Esophagus squamous epithelium (tissue), 5 donors: ENCODE measurements at places on chromosomes 16 and 17.

- DNase-seq: no peak
Measured at GRCh38 chr16:4319454-4320421, 3.9 kb downstream of the GLIS2 start.

- DNase-seq: no peak
Measured at GRCh38 chr17:74457146-74457819, 9.2 kb upstream of the CD300A start.

GRCh38 chr16:49000594-49000993, 281.0 kb downstream of the CBLN1 start:
- no peak for DNase-seq

GRCh38 chr16:72930396-72930795, 117.5 kb downstream of the ZFHX3 start:
- no peak for DNase-seq

DNA sequence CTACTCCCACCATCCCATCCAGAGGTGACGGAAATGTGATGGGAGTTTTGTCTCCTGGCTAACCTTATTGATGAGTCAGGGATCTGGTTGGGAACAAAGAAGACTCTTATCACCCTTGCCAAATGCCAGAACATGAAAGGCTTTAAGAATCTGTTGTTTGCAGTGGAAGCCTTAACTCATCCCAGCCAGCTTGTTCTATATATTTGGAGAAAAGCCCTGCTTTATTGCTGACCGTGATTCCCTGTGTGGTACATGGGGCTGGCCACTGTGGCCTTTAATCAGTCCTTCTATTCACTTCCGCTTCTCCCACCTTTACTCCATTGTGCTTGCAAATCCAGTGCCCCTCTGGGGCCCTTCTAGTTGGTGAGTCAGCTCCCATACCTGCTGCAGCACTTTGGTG, 156.6 kb downstream of the PHKB start:
- no peak for DNase-seq

DNA sequence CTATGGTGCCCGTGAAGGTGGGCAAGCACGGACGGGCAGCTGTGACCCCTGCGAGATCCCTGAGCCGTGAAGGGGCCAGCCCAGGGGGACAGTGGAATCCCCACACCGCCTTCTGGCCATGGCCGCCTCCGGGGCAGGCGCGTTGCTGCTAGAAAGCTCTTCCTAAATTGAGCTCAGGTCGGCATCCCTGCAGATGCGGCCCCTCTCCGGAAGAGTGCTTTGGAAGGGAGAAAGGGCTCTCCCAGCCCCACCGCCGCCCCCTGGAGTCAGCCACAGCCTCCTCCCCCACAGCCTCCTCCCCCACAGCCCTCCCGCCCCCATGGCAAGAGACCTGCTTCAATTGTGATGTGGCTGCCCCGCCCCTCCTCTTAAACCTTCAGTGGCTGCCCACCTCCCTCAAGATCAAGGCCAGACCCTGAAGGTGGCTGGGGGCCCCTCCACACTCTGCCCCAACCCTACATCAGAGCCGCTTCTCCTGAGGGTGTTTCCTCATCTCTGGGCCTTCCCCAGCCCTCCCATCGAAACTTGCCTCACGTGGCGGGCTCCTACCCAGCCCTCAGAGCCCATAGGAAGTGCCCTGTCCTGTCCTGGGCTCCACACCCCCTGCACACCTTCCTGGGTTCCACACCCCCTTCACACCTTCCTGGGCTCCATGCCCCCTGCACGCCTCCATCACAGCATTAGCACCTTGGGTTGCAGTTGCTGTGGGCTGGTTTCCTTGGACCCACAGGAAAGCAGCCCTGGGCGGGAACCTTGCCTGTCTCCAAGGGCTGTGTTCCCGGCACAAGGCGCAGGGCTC, 5.5 kb upstream of the CBFA2T3 start:
- DNase-seq: no peak

GRCh38 chr17:42067371-42068091, 17.1 kb upstream of the C17orf113 start:
- DNase-seq: no peak

- DNase-seq: no peak
Measured at GRCh38 chr16:24966031-24966430, 49.1 kb downstream of the ARHGAP17 start.

DNA sequence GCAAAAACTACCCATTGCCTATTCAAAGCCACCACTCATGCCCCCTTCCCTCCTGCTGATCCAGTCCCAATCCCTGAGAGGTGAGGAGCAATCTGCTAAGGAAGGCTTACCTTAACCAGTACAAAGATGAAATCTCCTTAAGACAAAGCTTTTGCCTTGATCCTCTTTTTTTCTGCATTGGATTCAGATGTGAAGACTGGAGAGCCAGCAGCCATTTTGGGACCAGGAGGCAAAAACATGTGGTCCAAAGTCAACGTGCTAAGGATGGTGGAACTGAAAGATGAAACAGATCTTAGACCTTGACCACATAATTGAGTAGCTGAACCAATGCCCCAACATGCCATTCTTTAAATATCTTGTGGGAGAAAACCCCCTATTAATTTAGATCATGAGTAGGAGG, 171.4 kb downstream of the IRX5 start:
- DNase-seq: no peak

DNA sequence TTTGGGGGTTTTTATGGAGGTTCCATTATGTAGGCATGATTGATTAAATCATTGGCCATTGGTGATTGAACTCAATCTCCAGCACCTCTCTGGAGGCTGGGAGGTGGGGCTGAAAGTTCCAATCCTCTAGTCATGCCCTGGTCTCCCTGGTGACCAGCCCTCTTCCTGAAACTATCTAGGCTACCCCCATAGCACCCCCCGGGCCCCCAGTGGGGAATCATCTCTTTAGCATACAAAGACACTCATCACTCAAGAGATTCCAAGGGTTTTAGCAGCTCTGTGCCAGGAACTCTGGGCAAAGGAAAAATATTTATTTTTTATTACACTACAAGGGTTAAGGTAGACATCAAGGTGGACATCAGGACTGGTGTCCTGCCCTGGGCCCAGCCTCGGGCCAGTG, 10.6 kb downstream of the SLC46A1 start:
- no peak for DNase-seq

DNA sequence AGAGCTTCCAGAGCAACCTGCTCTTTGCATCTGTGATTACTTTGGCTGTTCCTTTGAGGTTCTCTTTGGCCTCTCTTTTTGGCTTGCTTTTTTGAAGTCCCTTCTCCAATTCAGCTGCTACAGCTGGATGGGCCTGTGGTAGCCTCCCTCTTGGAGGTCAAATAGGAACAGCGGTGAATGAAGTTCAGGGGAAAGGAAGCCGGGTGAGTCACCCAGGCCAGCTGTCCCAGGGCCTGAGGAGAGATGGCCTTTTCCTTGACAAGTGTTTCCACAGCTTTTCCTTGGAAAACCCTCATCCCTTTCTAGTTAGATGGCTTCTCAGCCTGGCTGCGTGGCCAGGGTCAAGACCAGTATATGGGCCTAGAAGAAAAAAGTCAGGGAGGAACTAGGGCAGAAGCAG, 103.1 kb downstream of the STX8 start:
- no peak for DNase-seq

- DNase-seq: no peak
Measured at GRCh38 chr16:13322336-13322735, 420.9 kb downstream of the SHISA9 start.

- DNase-seq: no peak
Measured at GRCh38 chr17:32822996-32823395, 53.9 kb downstream of the MYO1D start.

DNA sequence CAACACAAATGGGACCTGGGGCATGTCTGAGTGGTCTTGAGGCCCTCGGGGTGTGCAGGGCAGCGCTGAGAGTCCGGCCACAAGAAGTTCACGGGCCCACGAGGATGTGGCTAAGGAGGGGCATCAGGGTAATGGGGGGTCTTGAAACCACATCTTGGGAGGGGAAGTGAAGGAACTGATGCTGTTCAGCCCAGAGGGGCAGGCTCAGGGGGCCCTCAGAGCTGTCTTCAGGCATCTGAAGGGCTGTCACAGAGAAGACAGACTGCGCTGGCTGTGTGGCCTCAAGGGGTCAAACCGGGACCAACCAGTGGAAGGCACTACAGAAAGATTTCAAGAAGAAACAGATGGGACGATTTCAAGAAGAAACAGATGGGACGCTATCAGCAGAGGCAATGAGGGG, 45.1 kb downstream of the ZNF423 start:
- no peak for DNase-seq

DNA sequence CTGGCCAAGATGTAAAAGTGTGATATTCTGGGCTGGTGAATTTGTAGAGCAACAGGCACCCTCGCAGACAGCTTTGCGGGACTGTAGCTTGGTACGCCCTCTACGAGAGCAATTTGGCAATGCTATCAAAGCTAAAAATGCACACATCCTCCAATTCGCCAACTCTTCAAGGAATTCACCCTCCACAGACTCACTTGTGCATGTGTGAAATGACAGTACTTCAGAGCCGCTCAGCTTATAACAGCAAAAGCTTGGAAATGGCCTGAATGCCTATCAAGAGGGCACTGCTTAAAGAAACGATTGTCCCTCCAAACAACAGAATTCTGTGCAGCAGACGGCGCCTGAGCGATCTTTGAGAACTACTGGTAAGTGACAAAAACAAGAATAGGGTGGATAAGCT, 130.8 kb downstream of the SDK2 start:
- no peak for DNase-seq

DNA sequence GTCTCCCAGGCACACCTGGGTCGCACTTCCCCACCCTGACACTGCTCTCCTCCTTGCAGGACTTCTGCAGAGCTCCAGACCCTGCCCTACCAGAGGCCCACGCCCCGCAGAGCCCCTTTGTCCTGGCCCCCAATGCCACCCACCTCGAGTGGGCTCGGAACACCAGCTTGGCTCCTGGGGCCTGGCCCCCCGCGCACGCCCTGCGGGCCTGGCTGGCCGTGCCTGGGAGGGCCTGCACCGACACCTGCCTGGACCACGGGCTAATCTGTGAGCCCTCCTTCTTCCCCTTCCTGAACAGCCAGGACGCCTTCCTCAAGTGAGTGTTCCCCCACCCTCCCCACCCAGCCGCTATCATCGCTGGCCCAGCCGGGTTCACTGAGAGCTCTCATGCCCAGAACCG, 79.6 kb downstream of the MGAT5B start:
- no peak for DNase-seq

GRCh38 chr17:71361656-71362450, 759.0 kb upstream of the SOX9 start:
- no peak for DNase-seq

DNA sequence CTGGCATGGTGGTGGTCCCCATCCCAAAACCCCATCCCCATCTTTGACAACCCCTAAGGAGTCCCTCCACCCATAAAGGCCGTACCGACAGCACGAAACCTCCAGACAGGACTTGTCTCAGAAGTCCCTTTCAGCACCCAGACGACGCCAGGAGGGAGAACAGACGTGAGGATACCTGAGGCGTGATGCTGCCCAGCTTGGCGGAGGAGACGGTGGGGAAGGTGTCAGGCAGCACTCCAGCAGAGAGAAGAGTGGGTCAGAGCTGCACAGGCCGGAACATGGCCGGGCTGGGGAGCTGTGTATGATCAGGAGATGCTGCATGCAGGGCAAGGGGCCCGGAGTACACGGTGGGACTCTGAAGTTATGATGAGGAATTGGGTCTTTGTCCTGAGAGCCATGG, 244.2 kb downstream of the GSG1L start:
- no peak for DNase-seq

GRCh38 chr16:67489401-67490083, 6.2 kb upstream of the AGRP start:
- no peak for DNase-seq

GRCh38 chr17:65434878-65435277, 126.6 kb downstream of the AXIN2 start:
- DNase-seq: no peak

DNA sequence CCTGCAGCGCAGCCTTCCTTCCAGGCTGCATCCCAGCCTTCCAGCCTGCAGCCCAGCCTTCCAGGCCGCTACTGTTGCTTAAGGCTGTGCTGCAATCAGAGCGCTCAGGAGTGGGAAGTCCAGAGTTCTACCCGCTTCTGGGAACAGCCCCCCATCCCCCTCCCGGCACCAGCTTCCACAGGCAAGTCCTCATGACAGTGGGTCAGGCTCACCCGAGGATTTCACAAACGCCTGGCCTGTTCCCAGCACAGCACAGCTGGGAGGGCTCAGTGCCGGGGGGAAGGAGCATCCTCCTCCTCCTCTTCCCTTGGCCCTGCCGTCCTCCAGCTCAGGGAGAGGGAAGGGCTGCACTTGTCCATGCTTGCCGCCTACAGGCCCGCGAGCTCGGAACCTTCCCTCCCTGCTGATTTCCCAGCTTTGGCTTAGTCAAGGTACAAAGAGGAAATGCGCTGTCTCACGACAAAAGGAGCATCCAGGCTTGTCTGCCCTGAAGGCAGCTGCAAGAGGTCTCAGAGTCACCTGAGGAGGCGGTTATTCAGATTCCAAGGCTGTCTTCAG, 8.3 kb downstream of the SOCS3 start:
- DNase-seq: no peak

DNA sequence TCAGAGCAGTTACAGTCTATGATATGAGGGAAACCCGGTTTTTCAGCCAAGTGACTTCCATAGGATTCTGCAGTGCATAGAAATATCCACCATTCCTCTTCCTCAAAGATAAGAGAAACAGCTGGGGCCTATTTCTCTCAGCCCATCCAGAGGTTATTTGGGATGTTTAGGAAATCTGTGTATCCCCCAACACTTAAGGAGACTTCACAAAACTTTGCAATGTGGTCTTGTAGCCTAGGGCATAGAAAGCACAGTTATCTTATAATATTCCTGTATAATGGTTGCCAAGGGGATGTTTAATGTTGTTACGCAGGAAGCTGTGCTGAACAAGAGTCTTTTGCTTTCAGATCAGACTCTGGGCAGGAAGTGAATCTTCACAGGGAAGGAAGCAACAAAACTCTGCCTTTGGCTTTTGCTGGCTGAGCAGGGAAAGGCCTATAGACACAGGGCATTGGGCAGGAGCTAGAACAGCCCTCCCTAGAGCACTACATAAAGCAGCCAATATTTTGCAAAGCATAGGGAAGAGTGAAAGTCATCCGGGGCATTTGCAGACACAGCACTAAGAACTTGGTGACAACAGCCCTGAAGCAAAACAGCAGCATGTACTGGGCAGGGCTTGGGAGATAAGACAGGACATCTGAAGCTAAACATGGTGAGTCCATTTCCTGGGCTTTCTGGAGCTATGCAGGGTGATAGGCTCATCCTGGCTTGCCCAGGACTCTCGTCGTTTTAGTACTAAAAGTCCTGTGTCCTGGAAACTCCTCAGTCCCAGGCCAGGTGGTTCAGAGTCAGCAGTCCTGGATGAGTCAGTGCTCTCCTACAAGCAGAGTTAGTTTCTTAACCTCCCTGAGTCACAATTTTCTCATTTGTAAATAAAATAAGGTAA, 18.7 kb upstream of the BEAN1 start:
- DNase-seq: no peak
